Fibroblast of lung (primary cell): ENCODE measurements at places on chromosomes 13 and 19. TPM values are rescaled to one million over a fixed set of nuclear protein-coding genes. Genes with fewer than 3 reads are reported as not detected.
A peak's percentile ranks its signal among the peaks of the same experiment; 100 is the strongest.

PLEKHA4 gene
- 6.6 and 11.1 TPM in 2 replicates for polyA plus RNA-seq

RANBP3 gene
- polyA plus RNA-seq, result 59.4 and 72.9 TPM in 2 replicates

KLF1 gene
- not detected in 2 replicates for polyA plus RNA-seq

RNF17 gene
- 0.26 TPM in 1 of 2 replicates, not detected in the other for polyA plus RNA-seq

ONECUT3 gene
- polyA plus RNA-seq, result not detected in 2 replicates

IGSF23 gene
- polyA plus RNA-seq, result 0.53 and 1.3 TPM in 2 replicates

TEX101 gene
- polyA plus RNA-seq, result not detected in 2 replicates

SEMA6B gene
- 0.07 and 0.31 TPM in 2 replicates for polyA plus RNA-seq

DNA sequence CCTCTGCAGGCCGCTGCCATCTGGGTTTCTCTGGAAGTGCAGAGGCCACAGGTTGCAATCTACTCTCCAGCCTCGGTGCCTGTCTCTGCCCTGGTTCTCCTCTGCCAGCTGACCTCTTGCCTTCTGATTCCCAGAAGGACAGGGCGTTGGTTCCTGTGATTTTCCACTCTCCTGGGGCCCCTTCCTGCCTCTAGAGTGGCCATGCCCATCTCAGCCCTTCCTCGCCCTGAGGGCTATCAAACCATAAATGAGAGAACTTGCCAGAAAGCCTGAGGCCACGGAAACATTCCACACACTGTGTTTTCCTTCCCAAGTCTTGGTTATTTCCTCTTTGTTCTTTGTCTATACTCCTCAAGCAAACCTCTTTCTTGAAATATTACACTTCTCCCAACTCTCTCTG is 146.2 kb downstream of the SHISA2 start:
- H3K4me1 ChIP-seq, result no peaks in the 10 kb centered on the region
- no peak for DNase-seq

DNA sequence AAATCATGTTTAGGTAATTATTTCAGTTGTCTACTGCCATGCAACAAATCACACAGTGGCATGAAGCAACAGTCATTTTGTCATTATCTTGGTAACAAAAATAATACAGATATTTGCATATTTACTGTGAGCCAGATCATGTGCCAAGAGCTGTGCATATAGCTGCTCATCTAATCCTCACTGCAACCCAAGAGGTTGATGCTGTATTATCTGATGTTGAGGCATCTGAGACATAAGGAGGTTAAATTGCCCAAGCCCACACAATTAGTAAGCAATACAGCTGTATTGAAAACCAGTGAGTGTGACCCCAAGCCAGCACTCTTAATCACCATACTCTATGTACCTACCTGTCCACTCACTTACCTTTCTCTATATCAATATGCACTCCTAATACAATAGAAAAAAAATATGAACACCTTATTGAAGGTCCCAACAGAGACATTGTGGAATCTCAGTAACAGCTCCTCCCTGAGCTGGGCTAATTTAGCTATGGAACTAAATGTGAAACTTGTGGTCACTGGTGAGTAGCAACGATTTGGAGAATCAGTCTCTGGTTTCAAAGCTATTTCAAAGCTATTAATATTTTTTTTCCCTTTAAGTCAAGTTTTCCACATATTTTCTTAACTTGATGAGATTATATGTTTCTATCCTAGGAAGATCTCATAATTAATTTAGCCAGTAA is 185.2 kb downstream of the KLF12 start:
- H3K4me3 ChIP-seq, result no peak overlapping the region
- no peaks in the 10 kb centered on the region for H3K36me3 ChIP-seq
- H3K27me3 ChIP-seq, result no peaks in the 10 kb centered on the region
- no peak for DNase-seq
- no peak overlapping the region for H3K27ac ChIP-seq

- H3K27me3 ChIP-seq, result no peaks in the 10 kb centered on the region
- no peak for DNase-seq
- H3K4me3 ChIP-seq, result no peak overlapping the region
- no peak overlapping the region for H3K27ac ChIP-seq
These were observed 42.3 kb downstream of the ZNF611 start for GRCh38 chr19:52692431-52693008.

GRCh38 chr19:45423589-45424190 is at the start of gene ERCC1:
Gene ERCC1 (minus strand): TSS chr19:45423917. CDS start chr19:45423374, 543 bp downstream.
- peak within 1 kb of the TSS; percentile 98 for H3K27ac ChIP-seq
- peaks cover 8% of the 10 kb centered on the region for H3K36me3 ChIP-seq
- H3K4me3 ChIP-seq, result peak within 1 kb of the TSS; percentile 62
- peaks cover 25% of the 10 kb centered on the region for H3K4me1 ChIP-seq
- peak; percentile 94 for DNase-seq

- H3K4me3 ChIP-seq, result no peak overlapping the region
- peaks cover 18% of the 10 kb centered on the region for H3K27me3 ChIP-seq
- DNase-seq, result no peak
These were observed 14.6 kb downstream of the JOSD2 start for GRCh38 chr19:50496189-50497021.

DNA sequence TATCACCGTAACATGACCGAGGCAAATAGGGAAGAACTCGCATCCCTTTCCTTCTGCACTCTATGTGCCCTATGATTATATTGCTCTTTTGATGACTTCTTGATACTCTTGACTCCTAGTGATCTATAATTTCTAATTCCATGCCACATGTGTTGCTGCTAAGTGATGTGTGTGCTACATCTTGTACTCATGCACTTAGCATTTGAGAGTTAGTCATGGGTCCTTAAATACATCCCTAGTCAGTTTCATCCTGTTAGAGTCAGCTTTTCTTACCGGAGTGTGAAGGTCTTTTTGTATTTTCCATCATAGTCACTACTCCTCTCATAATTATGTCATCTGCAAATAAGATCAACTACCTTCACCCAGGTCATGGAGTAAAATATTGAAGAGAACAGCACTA is 30.2 kb downstream of the RXFP2 start:
- H3K27ac ChIP-seq, result no peak overlapping the region
- H3K4me3 ChIP-seq, result no peak overlapping the region
- peaks cover 10% of the 10 kb centered on the region for H3K4me1 ChIP-seq
- DNase-seq, result no peak
- no peaks in the 10 kb centered on the region for H3K36me3 ChIP-seq

GRCh38 chr19:8641908-8642547 is 11.6 kb downstream of the NFILZ start:
- no peaks in the 10 kb centered on the region for H3K36me3 ChIP-seq
- no peaks in the 10 kb centered on the region for H3K27me3 ChIP-seq
- H3K27ac ChIP-seq, result no peak overlapping the region
- peak; percentile 70 for DNase-seq
- peaks cover 2% of the 10 kb centered on the region for H3K4me1 ChIP-seq
- no peak overlapping the region for H3K4me3 ChIP-seq

DNA sequence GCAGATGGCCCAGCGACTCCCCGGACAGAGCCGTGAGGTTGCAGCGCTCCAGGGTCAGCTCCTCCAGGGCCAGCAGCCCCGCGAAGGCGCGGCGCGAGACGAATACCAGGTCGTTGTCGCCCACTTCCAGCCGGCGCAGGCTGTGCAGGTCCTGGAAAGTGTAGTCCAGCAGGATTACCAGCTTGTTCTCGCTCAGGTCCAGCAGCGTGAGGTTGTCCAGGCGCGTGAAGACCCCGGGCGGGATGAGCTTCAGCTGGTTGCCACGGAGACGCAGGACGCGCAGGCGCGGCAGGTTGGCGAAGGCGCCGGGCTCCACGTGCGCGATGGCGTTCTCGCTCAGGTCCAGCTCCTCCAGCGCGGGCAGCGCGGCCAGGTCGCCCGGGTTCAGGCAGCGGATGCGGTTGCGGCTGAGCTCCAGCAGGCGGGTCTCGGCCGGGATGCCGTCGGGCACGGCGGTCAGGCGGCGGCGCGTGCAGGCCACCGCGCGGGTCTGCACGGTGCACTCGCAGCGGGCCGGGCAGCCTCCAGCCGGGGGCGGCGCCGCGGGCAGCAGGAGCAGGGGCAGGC is 9.3 kb upstream of the PEAK3 start:
- H3K27ac ChIP-seq, result no peak overlapping the region
- peaks cover 4% of the 10 kb centered on the region for H3K4me1 ChIP-seq
- DNase-seq, result no peak
- no peak overlapping the region for H3K4me3 ChIP-seq

- no peaks in the 10 kb centered on the region for H3K27me3 ChIP-seq
- peaks cover 3% of the 10 kb centered on the region for H3K4me1 ChIP-seq
- DNase-seq, result no peak
- H3K4me3 ChIP-seq, result no peak overlapping the region
These were observed 32.6 kb upstream of the SLC46A3 start for GRCh38 chr13:28751175-28751960.

DNA sequence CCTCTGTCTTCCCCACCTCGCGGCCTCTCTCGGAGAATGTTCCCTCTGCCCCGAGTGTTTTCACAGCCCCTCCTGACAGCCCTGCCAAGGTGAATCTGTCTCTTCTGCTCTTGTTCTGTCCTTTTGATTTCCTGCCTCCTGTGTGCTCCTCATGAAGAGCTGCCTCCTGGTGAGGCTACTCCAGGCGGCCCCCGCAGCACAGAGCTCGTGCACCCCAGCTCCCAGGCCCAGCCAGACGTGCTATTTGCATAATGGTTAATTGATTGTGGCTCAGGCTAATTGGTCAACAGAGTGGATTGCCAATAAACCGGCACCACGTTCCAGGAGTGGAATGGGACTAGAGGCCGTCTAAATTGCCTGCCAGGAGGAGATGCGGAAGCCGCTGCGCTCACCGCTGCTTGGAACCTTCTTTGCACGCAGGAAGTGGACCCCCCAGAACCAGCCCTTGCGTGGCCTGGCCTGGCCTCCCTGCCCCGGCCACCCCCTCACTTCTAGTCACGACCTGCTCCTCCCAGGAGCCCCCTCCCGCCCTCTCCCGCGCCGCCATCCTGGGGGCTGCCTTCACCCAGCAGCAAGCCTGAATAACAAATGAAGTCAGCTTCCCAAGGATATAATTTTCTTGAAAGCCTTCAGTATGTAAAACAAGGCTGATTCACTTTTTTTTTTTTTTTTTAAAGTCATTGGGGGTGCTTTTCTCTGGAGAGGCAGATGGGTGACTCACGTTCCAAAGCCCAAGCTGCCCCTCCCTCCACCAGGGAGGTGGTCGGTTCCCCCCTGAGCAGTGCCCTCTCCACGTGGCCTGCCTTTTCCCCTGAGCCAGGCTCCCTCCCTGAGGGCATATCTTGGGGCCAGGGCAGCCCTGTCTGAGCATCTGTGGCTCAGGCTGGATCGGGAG is 144.0 kb downstream of the KDM4B start:
- DNase-seq, result peak; percentile 14
- no peaks in the 10 kb centered on the region for H3K4me1 ChIP-seq
- no peaks in the 10 kb centered on the region for H3K27me3 ChIP-seq
- H3K36me3 ChIP-seq, result peaks cover 6% of the 10 kb centered on the region

DNA sequence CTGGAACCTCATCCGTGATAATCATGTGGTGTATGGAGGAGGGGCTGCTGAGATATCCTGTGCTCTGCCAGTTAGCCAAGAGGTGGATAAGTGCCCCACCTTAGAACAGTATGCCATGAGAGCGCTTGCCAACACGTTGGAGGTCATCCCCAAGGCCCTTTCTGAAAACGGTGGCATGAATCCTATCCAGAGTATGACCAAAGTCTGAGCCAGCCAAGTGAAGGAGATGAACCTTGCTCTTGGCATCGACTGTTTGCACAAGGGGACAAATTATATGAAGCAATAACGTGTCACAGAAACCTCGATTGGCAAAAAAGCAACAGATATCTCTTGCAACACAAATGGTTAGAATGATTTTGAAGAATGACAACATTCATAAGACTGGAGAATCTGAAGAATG is 251.2 kb upstream of the OBI1 start:
- no peaks in the 10 kb centered on the region for H3K4me1 ChIP-seq
- no peak for DNase-seq
- H3K27ac ChIP-seq, result no peak overlapping the region
- H3K27me3 ChIP-seq, result no peaks in the 10 kb centered on the region

- no peak overlapping the region for H3K4me3 ChIP-seq
- DNase-seq, result no peak
- H3K36me3 ChIP-seq, result no peaks in the 10 kb centered on the region
- H3K27me3 ChIP-seq, result no peaks in the 10 kb centered on the region
- H3K4me1 ChIP-seq, result no peaks in the 10 kb centered on the region
These were observed 59.2 kb upstream of the RCBTB2 start for GRCh38 chr13:48591889-48592687.

DNA sequence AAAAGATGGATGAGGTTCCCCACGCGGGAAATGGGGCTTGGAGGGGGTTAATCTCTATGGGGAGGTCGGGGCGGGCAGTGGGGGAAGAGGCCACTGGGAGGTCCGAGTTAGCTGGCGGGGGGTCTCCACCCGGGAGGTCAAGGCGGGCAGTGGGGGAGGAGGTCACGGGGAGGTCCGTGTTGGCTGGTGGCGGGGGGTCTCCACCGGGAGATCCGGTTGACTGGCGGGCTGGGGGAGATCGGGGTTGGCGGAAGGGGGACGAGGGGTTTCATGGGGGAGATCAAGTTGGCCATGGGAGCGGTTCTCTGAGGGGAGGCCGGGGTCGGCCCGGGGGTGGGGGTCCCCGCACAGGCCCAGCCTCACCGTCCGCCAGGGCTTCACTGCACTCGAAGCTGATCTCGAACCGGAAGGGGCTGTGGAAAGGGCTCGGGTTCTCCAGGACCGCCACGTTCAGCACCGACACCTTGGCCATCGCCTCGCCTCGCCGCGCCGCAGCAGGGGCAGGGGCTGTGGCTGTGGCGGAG is 342 bp downstream of the ASF1B start:
- H3K4me3 ChIP-seq, result peak overlapping the region; percentile 74
- no peak for DNase-seq
- peak overlapping the region; percentile 52 for H3K27ac ChIP-seq

GRCh38 chr19:31337008-31337914 is 12.0 kb downstream of the TSHZ3 start:
- H3K4me1 ChIP-seq, result peaks cover 27% of the 10 kb centered on the region
- DNase-seq, result peak; percentile 39
- no peaks in the 10 kb centered on the region for H3K36me3 ChIP-seq
- no peak overlapping the region for H3K4me3 ChIP-seq
